NCI-H187 treated with DMSO at 0.1 percent for 48 hours (cell line): ENCODE measurements at places on chromosomes 16 and 17.

- DNase-seq: no peak
Observed at GRCh38 chr17:65345261-65346005, 208.3 kb downstream of the RGS9 start.

GRCh38 chr17:18381158-18381952 lies 3.8 kb downstream of the EVPLL start:
- DNase-seq: no peak

- DNase-seq: no peak
Observed at GRCh38 chr17:79696610-79696982, 34.1 kb upstream of the ENPP7 start.

- no peak for DNase-seq
Observed at GRCh38 chr16:83533193-83533592, 274.6 kb upstream of the HSBP1 start.

DNA sequence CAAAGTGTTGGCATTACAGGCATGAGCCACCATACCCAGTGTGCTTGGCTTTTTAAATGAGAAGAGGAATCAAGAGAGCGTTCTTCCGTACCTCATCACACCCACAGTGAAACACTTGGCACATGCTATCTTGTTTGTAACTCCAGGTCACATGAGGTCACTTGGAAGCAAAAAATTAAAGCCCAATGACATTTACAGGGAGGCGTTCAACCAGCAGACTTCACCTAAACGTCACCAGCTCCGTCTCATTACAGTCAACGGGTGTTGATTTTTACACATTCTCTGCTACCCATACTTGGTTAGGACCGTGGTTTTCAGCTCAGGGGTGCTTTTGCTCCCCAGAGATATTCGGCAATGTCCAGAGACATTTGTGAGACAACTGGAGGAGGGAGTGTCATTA lies 127.0 kb downstream of the XYLT1 start:
- DNase-seq: no peak

- no peak for DNase-seq
Observed at GRCh38 chr16:85717393-85718152, 28.8 kb upstream of the GINS2 start.

- no peak for DNase-seq
Observed at GRCh38 chr16:56106527-56106926, 84.8 kb upstream of the GNAO1 start.

- DNase-seq: no peak
Observed at GRCh38 chr16:22123146-22123545, 30.8 kb downstream of the VWA3A start.

DNA sequence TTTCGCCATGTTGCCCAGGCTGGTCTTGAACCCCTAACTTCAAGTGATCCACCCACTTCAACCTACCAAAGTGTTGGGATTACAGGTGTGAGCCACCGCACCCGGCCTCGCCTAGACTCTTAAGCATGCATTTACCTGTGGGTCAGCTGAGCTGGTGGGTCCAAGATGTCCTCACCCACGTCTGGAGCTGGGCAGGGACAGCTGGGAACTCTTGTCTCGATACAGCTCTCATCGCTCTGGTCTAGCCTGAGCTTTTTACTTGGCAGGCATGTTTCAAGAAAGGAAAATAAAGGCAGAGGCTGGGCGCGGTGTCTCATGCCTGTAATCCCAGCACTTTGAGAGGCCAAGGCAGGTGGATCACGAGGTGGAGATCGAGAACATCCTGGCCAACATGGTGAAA lies 56.9 kb upstream of the PHOSPHO1 start:
- no peak for DNase-seq

- DNase-seq: no peak
Observed at GRCh38 chr16:55324285-55325079, 479 bp downstream of the IRX6 start.

DNA sequence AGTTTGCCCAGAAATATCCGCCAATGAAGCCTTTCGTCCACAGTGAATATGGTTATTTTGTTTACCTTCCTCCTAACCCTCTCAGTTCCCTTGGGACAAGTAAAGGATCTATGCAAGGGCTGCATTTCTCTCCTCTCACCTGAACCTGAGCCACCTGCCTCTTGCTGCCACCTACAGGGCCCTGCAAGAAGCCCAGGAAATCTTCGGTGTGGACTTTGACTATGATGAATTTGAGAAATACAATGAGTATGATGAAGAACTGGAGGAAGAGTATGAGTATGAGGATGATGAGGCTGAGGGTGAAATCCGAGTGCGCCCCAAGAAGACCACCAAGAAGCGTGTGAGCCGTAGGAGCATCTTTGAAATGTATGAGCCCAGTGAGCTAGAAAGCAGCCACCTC lies 14.0 kb downstream of the SUPT6H start:
- DNase-seq: no peak

DNA sequence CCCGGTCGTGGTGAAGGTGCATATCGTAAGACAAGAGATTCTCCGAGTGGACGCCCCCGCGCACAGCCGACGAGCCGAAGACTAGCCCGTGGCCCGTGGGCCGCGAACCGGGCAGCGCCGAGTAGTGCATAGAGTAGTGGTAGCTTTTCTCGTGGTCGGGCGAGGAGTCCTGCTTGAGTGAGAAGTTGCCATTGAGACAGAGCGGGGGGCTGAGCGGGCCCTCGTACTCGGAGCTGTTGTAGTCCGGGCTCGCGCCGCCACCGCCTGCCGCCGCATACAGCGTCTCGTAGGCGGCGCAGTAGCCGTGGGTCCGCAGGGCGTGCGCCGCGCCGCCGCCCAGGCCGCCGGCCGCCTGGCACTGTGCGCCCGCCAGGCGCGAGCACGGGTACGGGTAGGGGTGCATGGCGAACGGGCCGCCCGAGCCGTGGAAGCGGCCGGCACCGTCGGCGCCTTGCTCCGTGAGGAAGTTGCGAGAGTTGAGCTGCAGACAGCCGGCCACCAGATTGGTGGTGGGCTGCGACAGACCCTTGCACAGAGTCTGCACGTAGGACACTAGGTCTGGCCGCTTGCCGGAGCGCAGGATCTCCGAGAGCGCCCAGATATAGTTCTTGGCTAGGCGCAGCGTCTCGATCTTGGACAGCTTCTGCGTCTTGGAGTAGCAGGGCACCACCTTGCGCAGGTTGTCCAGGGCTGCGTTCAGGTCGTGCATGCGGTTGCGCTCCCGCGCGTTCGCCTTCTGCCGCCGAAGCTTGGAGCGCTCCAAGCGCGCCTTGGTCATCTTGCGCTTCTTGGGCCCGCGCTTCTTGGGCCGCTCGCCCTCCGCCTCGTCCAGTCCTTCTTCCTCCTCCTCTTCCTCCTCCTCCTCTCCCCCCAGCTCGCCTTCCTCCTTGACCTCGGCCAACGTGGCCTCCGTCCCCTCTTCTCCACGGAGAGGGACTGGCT lies 2.0 kb downstream of the NEUROD2 start:
- no peak for DNase-seq

- DNase-seq: no peak
Observed at GRCh38 chr16:83220066-83220465, 587.7 kb upstream of the HSBP1 start.

GRCh38 chr16:53664724-53665345 lies 38.8 kb downstream of the RPGRIP1L start:
- DNase-seq: no peak

- no peak for DNase-seq
Observed at GRCh38 chr17:62703776-62704380, 76.4 kb downstream of the MRC2 start.
